ENCODE measurements at places on chromosomes 2 and 18. TPM values are rescaled to one million over a fixed set of nuclear protein-coding genes. Genes with fewer than 3 reads are reported as not detected.
A peak's percentile ranks its signal among the peaks of the same experiment; 100 is the strongest.

IL1F10 gene
- not detected for total RNA-seq

DNA sequence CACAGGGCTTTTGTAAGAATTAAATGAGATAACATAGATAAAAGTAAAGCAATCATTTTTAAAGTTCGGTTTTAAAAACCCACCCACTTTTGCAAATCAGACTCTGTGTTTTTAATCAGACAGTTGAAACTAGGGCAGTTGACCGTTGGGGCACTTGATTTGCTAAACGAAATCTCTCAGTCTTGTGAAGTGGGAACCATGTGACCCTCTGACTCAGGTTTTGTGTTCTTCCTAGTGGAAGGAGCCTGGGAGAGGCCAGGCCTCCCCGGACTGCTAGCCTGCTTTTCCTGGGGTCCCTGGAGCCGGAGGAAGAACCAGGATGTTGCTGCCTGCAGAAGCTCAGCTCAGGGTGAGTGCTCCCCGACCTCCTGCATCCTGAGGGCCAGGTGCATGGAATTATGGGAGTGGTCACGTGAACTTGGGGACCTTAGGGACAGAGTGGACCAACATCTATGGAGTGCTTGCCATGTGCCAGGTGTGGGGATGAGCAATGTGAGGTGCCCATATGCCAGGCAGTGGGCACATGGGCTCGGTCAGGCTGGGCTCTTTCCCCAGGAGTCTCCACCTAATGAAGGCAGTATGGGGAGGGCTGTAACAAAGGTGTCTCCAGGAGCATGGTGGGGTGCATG is 3.9 kb downstream of the C2orf72 start:
- DNase-seq: peak; percentile 28

DNA sequence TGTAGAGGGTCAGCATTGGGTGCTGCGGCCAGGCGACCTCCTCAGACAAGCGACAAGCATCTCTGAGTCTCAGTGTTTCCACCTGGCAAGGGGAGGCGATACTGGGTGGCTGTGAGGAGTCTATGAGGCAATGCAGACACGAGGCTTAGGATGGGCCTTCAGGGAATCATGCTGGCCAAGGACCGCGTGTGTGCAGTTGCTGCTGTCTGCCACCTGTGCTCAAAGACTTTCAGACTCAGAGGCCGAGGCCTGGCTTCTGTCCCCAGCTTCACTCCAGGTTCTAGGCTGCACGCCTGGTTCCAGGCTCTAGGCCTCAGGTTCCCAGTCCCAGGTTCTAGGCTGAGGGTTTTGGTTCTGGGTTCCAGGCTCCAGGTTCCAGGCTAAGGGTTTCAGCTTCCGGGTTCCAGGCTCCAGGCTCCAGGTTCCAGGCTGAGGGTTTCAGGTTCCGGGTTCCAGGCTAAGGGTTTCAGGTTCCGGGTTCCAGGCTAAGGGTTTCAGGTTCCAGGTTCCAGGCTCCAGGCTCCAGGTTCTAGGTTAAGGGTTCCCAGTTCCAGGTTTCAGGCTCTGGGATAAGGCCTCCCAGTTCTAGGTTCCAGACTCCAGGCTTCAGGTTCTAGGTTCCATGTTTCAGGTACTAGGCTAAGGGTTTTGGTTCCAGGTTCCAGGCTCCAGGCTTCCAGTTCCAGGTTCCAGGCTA is 14.8 kb downstream of the LRRFIP1 start:
- no peak for DNase-seq

GRCh38 chr2:25441353-25441752 is 99.6 kb upstream of the DNMT3A start:
- no peak for DNase-seq

DNA sequence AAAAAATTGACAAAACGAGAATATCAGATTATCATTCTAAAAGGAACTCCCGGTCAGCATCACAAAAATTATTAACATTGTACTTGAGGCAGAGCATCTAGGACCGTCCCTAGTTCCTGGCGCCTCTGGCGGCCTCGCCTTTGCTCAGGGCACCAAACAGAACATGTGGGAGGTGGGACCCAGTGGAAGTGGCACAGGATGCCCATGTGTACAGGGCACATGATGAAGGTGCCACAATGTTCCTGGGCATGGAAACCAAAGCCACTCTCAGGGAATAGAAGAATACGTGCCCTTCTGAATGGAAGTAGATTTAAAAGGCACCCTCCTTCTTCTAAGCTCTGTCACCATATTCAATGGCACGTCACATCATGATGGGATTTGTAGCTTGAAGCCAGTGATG is 30.1 kb upstream of the MARCO start:
- DNase-seq: no peak

DNA sequence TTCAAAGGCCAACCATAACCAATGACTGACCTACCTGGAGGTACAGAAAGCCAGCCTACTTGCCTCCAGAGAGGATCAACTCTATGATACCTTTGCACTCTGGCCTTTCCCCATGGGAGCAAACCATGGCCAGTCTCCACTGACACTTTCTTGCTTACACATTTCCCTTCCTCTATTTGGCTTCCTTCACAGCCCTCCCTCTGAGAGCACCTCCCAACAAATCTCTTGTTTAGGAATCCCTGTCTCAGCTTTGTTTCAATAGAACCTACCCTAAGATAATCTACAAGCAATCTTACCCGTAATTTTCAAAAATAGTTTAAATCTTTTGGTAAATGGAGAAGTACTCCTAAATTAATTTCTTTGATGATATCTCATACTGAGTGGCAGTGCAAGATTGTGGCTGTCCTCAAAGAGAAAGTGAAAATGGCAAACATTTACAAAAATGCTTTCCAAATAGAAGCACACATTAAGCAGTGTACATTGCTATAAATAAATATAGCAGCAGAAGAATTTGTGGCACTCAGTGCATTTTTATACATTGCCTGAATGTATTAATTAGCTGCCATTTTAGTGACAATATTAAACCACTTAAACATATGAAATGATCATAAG is 140.6 kb downstream of the CCDC148 start:
- DNase-seq: no peak

DNA sequence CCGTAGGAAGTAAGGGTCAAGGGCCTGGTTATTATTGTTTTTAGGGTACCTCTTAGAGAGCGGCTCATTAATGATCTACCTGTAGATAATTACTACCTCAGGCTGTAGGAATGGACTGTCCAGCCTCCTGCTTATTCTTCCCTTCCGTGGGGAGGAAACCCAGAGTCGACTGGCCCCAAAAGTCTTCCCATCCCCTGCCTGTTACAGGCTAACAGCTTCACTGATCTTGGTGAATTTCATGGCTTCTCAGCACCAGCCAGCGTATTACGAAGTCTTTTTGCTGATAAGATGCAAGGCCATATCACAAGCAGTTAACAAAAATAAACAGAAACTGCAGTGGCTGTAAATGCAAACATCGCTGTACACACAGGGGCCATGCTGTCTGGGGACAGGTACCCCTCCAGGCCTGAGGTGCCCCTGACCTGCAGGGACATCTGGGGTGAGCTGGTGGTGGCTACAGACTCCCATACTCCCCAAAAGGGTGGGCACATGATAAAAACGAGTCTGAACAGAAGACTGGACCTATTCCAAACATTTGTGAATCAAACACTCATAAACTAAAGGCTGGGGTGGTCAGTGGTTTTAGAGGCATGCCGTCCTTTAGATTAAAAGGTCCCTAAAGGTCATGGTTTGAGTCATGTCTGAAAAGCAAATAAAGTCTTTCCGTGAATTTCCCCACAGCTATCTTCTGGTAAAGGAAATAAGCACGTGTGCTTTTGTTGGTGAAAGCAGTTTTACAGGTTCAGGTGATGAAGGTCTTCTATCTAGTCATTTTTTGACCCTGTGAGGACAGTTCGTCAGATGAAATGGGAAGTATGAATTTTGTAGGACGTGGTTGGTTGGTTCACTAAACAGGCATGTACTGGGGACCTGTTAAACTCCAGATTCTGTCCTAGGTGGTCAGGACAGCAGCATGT is 36.7 kb downstream of the TTC39C start:
- peak; percentile 69 for DNase-seq

NEU4 gene
- total RNA-seq: not detected

ARHGAP28 gene
- 1.8 TPM for total RNA-seq

DNA sequence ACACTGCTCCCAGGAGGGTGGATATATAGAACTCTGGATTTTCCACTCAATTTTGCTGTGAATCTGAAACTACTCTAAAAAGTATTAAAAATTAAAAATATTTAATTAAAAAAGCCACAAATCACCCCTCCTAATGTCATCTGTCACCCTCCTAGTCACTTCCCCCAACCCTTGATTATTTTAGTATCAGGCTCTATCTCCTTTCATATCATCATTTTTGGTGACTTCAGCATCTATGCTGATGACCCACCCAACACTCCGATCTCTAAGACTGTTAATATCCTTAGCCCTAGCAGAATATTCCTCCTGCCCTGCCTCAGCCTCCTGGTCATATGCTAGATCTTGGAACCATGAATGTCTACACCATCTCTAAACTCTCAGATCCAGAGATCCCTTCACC is 128.3 kb upstream of the SLC1A4 start:
- DNase-seq: no peak

- DNase-seq: peak; percentile 85
Measured at GRCh38 chr2:714005-714741, 37.0 kb upstream of the TMEM18 start.

GRCh38 chr2:3396920-3397559 is 17.5 kb downstream of the TRAPPC12 start:
- DNase-seq: no peak

POTEI gene
- not detected for total RNA-seq

GRCh38 chr2:196926562-196927375 is at the start of gene PGAP1:
Gene PGAP1, minus strand, starts transcription at chr2:196926707. Its CDS starts 91 bp downstream, at chr2:196926616.
- peak; percentile 89 for DNase-seq

GDF7 gene
- 0.75 TPM for total RNA-seq

DNA sequence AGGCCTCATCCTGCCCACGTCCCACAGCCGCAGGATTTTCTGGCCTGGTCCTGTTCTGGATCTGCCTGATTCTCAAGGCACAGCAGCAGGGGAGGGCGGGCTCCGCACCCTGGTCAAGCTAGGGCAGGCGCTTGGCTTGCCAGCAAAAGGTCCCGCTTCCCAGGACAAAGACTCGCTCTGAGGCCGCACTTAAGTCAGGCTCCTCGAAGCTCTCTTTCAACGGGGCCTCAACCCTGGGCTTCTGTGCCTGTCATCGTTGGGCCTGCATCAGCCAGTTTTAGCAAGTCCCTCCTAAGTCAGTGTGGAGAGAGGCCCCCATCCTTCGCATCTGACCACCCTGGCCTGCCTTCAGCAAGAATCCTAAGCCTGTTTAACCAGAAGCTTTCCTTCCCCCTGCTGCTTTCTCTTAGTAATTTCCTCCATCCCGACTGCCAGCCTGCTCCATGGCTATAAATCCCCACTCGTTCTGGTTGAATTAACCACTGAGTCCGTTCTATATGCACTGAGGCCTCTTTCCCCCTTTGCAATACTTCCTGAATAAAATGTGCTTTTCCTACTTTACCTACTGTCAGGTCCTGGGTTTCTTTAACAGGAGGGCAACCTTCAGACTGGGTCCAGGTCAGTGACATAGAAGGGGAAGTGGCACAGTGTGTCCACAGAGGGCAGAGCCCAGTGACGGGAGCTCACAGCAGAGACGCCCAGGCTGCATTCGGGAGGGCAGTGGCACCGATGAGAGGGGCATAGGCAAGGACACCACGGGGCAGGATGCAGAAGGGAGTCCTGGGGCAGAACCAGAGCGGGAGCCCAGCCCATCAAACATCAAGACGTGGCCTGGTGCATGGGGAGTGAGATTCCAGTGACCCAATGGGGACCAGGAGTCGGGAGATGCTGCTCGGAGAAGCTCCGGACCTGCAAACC is 62.7 kb downstream of the SP110 start:
- no peak for DNase-seq

DTNB gene
- total RNA-seq: 18.0 TPM

DNA sequence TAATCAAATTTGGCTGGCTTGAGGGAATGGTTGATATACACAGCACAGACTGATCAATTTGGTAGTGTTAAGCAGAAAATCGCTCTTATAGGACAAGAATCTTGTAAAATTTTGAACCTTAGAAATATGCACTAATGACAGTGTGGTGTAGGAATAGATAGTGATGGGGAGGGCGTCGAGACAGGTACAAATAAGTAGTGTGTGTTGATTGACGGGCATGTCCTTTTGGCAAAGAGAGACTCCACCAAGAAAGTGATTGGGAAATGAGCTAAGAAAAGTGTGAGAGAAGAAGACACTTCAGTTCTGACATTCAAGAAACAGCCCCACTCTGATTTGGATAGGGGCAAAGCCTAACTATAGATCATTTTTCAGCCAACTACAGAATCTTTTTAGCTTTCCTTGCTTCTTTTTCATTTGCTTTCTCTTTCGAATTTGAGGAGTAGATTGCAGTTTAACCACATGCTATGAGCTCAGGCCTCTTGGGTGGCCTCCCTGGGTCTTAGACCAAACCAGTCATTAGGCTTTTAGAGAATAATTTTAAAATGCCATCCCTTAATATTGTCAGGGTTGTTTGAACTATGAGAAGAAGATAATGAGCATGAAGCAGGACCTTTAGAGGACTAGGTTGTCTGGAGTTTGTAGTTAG is 127.1 kb downstream of the CERS6 start:
- no peak for DNase-seq

DNA sequence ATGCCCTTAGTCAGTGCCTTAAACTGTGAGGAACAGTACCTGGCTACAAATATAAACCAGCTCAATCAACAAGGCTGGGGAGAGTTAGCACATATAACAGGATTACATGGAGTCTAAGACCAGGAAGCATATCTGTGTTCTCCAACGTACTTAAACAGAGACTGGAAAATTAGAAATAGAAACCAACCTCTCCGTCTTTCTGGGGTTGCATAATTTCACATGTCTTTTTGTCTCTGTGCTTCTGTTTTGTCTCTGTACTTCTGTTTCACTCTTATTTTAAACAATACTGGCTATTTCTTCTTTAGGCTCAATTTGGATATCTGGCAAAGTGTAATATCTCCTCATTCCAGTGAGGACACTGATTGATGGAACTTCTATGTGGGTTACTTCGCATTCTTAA is 749.0 kb upstream of the ZEB2 start:
- DNase-seq: no peak

GRCh38 chr2:200150411-200151086 is 155.9 kb upstream of the SPATS2L start:
- DNase-seq: no peak

- no peak for DNase-seq
Measured at GRCh38 chr2:126786765-126787164, 111.9 kb upstream of the TEX51 start.

DNA sequence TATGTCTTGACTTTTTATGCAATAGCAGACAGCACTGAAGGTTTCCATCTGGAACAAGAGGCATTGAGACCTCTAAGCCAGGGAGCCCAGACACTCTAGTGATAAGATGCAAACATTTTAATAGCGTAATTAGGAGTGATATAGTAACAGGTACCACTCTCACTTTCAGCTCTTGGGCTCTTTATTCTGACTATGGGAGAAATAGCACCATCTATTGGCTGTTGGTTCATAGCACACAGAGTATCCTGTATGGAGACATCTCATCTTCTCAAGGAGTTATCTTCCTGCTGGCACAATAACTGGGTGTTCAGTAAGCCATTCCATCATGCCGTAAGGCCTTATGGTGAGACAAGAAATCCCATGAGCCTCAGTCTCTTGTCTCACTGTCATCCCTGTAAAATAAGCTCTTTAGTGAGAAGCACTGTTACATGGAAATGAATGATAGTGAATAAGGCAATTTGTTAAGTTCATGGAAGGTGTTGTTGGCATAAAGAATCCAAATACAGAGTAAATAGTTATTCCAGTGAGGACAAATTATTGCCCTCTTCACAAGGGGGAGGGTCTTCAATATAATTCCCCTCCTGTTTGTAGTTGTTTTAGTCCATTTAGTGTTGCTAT is 48.3 kb downstream of the THUMPD2 start:
- DNase-seq: peak; percentile 79

Measured in SK-MEL-5 (cell line).